Mesendoderm (in vitro differentiated cells): ENCODE measurements at places on chromosomes 13 and 19.

DNA sequence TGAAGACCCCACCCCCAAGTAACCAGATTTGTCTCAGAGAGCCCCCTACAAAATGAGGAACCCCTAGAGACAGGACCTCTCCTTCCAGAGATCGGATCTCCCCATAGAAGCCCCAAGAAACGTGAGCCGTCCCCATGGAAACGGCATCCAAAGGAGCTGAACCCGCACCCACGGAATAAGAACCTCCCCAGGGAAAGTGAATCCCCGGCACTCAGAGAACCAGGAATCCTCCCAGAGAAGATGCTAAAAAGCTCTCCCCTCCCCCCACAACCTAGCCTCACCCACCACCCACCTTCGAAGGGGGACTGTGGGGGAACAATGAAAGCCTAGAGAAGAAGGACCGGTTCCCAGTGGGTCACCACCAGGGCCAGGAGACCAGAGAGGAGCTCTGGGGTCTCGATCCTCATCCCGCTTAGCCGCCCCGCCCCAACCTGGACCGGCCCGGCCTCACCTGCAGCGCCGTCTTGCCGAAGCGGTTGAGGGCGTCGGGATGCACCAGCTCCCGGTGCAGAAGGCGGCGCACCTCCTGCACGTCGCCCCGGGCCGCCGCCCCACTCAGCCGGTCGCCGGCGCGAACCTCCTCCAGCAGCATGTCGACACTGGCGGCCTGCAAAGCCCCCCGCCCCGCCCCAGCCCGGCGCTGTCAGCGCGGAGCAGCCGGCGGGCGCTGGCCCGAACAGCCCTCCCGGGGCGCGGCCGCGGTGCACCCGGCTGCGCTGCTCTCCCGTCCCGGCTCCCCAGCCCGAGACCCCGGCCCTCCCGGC, 535 bp downstream of the CDKN2D start:
- peak; percentile 66 for DNase-seq

DNA sequence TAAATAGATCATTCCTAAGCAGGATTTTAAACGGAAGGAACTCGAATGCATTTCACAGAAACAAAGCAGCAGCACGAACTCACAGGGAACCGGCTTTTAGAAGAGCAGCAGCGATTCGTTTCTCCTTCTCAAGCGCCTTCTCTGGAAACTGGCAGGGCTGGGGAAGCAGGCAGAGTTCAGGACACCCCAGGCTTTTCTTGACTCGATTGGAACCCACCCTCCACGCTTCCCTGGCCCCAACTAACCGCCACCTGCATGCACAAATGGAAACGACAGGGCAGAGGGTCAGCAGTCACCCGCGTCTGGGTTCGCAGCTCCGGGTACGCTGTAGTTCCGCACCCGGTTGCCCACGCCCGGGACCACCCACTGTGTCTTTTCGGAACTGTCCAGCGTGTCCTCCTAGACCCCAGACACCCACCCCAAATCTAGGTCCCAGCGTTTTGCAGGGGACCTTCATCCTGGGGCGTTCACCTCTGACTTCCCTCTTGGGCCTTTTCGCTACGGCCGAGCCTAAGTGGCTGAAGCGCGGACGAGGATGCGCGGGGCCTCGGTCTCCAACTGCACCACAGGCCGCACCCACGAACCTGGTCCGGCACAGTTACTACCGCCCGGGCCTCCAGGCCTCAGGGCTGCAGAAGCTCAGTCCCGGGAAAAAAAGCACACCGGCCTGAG, 500 bp downstream of the ZFP30 start:
- peak; percentile 62 for DNase-seq

- DNase-seq, result no peak
Measured at GRCh38 chr19:10896851-10897526, 25.6 kb downstream of the CARM1 start.

- no peak for DNase-seq
Measured at GRCh38 chr19:14053500-14053899, 8.4 kb downstream of the PALM3 start.

- no peak for DNase-seq
Measured at GRCh38 chr13:100826441-100826840, 151.8 kb upstream of the TMTC4 start.

DNA sequence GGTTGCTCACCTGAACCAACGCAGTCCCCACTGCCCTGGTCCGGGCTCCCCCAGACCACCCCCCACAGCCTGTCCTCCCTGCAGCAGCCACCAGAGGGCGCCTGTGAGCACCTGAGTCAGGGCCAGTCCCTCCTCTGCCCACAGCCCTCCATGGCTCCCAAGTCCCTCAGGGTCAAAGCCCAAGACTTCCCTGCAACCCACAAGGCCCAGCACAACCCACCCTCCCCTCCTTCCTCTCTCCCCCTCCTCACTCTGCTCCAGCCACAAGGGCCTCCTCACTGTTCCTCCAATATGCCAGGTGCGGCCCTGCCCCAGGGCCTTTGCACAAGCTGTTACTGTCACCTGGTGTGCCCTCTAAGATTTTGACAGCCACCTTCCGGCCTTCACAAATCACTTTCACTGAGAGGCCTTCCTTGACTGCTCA, 10.9 kb downstream of the GNA15 start:
- peak; percentile 23 for DNase-seq

DNA sequence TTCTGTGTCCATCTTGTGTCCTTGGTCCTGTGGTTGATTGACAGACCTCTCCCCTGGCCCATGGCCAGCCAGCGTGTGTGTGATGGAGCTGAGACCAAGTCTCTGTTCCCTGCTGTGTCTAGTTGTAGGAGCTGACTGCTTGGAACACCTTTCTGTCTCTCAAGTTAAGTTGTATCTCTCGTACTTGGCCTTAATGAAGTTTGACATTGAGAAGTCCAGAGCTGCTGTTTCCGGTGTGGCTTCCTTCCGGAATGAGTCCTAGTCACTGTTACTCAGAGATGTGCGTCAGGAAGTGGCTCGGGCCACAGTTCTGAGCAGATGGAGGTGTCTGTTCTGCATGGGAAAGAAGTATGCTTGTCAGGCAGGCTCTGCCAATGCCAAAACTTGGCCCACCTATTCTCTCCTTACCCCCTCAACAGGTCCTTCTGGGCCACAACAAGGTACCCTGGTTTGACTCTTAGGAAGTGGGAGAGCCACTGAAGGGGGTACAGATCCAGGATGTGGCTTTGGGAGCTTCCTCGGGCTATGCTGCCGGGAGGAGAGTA, 54.3 kb downstream of the GATAD2A start:
- no peak for DNase-seq

- no peak for DNase-seq
Measured at GRCh38 chr13:36630181-36630803, 43.5 kb upstream of the SERTM1 start.

GRCh38 chr19:42166316-42166715, 34.1 kb upstream of the POU2F2 start:
- no peak for DNase-seq

DNA sequence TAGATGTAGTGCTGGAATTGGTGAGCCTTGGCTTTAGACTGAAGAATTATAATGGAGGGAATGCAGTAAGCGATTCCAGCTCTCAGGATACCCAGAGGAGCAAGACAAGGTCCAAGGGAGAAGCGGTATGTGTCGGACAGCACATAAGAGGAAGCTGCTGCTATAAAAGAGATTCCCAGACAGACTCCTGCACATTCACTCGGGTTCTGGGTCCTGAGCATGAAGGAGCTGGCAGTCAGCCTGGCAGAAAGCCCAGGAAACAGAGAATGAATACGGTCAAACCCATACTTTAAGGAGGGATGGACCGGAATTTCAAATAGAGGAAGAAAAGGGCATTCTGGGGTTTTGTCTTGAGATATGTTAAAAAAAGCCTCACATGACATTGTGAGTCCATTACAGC, 308.3 kb downstream of the DNAJC15 start:
- DNase-seq, result no peak

GRCh38 chr13:52980695-52981094, 47.9 kb upstream of the OLFM4 start:
- no peak for DNase-seq

DNA sequence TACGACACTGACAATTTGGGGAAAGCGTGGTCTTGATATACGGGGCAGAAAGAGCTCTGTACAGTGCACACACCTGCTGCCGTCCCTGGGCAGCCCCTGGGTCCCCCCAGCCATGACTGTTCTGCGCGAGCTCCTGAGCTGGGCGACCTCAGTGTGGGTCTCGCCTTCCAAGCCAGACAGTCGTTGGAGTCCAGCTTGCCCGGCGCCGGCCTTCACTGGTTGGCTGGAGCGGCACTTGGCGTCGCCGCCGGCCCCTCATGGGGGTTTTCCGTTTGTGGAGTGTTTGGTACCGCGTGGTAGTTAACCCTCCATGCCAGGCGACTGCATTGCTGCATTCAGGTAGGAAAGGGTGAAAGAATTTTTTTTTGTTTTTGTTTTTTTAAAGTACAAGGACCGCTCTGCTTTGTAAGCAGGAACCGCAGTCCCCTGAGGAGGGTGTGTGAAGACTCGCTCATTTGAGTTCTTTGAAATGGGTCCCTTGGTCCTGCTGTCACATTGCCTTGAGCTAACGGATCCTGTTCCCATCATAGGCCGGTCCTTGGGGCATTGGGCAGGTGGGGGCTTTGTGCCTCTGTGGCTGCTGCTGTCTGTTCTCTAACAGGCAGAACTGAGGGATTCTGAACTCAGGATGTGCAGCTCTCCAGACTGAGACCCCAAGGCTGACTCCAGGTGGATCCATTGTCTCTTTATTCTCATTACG, 10.8 kb upstream of the RPS15 start:
- DNase-seq, result no peak

GRCh38 chr13:31174018-31174417, 12.3 kb upstream of the HSPH1 start:
- no peak for DNase-seq

DNA sequence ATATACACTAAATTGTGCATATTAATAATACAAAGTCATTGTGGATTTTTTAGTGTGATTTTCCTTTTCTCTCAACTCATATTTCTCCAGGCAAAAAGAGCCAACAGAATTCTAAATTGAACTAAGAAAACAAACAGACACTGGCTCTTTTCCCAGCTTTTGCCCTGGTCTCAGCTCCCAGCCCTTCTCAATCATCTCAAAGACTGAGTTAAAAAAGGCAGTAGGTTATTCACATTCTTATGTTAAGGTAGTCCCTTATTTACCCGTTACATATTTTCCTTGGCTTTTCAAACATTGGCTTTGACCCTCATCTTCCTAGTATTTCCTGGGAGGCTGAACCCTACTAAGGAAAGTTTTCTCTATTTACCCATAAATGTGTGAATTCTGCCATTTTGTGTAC, 753.6 kb downstream of the LIG4 start:
- no peak for DNase-seq

DNA sequence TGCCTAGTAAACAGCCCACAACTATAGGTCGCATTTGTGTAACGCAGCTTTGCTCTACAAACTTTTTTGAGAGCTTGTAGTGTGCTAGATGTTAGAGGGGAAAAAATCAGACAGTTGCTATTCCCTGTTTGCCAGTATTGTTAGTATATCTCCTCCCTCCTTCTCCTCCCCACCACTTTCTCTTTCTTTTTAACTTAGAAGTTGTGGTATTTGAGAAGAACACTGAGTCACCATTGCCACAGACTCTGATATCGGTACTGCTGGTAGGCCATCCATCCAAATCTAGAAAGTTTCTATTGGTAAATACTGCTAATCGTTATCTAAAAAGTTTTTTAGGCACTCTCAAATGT, 666 bp downstream of the POMP start:
- DNase-seq, result no peak

- DNase-seq, result no peak
Measured at GRCh38 chr13:30869491-30869890, 36.6 kb upstream of the MEDAG start.

DNA sequence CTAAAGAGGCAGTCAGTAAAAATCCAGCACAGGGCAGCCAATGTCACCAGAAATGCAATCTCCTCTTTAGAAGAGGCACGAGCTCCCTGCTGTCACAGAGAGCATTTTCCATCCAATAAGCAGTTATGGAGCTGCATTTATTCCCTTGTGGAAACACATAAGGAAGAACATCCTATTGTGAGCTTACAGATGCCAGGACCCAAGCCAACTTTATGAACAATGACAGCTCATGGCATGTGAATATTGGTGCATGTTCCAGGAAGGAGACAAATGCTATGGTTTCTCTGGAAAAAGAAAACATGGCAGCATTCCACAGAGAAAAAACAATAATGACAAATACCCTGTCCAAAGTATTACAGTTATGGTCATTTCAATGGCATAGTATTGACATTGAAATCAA, 955.6 kb downstream of the UQCRFS1 start:
- DNase-seq, result no peak

DNA sequence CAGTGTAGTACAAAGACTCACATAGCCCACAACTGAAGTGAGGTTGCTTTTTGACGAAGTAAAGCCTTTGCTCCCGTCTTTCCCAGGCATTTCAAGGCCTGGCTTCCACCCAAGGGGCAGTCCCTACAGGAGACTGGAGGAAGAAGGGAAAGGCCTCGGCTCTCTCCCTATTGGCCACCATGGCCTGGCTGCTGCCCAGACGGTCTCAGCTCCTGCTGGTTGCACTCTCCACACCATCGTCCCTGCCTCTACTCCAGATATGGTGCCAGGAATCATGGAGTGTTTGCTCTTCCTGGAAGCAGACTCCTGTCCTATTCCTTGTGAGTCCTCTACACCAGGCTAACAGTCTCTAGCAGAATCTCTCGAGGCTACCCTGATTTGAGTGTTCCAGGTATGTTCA, 124.1 kb upstream of the UQCRFS1 start:
- no peak for DNase-seq

- DNase-seq, result no peak
Measured at GRCh38 chr13:57408312-57408711, 223.2 kb upstream of the PCDH17 start.

- no peak for DNase-seq
Measured at GRCh38 chr13:112702986-112703379, 13.1 kb downstream of the ATP11A start.

GRCh38 chr13:57996717-57997116, 365.2 kb downstream of the PCDH17 start:
- no peak for DNase-seq

- DNase-seq, result no peak
Measured at GRCh38 chr13:73268306-73268705, 209.5 kb downstream of the KLF5 start.

GRCh38 chr13:33723772-33724435, 94.0 kb upstream of the RFC3 start:
- DNase-seq, result peak; percentile 95

GRCh38 chr19:47280183-47280797, 5.6 kb downstream of the INAFM1 start:
- DNase-seq, result peak; percentile 78

GRCh38 chr19:38071647-38072046, 152.4 kb downstream of the DPF1 start:
- DNase-seq, result no peak

DNA sequence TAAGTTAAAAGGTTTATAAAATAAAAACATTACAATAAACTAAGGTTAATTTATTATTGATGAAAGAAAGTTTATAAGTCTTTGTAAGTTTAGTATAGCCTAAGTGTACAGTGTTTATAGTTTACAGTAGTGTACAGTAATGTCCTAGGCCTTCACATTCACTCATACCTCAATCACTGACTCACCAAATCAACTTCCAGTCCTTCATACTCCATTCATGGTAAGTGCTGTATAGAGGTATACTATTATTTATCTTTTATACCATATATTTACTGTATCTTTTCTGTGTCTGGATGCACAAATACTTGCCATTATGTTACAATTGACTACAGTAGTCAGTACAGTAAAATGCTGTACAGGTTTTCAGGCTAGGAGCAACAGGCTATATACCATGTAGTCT, 490.0 kb downstream of the GPC6 start:
- no peak for DNase-seq

- peak; percentile 91 for DNase-seq
Measured at GRCh38 chr19:54430306-54431254, 15.3 kb downstream of the TTYH1 start.
